GM19239 (cell line): ENCODE measurements at places on chromosomes 4 and X.

DNA sequence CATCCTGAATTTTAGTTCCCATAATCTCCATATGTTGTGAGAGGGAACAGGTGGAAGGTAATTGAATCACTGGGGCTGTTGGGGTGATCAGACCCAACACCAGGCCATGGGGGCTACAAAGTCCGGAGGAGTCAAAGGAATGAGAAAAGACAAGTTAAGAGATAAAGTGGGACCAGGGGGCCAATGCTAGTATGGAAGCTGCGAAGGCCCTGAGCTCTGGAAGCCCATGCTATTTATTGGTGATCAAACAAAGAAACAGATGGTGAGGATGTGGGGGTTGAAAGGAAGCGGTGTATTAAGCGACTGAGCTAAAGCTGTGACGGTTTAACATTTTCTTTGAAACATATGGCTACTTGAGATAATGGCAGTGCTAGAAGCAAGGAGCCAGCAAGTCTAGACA lies 132.8 kb downstream of the PDGFC start:
- no peak for DNase-seq

GRCh38 chrX:128634754-128635153 lies 582.6 kb upstream of the ACTRT1 start:
- DNase-seq: no peak

DNA sequence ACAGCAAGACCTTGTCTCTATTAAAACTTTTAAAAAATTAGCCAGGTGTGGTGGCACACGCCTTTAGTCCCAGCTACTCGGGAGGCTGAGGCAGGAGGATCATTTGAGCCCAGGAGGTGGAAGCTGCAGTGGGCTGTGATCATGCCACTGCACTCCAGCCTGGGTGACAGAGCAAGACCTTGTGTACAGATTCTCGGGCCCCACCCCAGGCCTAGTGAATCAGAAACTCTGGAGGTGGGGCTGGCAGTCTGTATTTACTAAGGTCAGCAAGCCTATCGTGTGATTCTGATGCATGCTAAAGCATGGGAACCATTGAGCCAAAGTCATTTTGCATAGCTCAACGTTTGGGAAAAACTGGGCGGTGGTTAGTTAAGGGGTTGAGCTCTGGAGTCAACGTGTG lies 3.5 kb downstream of the S100G start:
- no peak for DNase-seq

DNA sequence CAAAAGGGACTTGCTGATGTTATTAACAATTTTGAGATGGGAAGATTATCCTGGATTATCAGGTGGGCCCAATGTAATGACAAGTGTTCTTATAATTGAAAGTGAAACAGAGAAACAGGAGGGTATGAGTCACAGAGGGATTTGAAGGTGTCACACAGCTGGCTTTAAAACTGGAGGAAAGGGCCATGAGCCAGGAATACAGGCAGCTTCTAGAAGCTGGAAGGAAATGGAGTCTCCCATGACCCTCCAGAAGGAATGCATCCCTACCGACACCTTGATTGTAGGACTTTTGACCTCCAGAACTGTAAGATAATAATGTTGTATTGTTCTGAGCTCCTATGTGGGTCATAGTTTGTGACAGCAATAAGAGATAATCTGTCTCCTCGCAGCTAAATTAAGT lies 98.0 kb upstream of the STIM2 start:
- no peak for DNase-seq

- no peak for DNase-seq
These were observed 90.8 kb downstream of the SHOX start for GRCh38 chrX:721354-721753.

GRCh38 chrX:31266203-31267076 lies 194.6 kb upstream of the FTHL17 start:
- peak; percentile 32 for DNase-seq

GRCh38 chrX:117985241-117985640 lies 131.4 kb downstream of the KLHL13 start:
- DNase-seq: no peak

GRCh38 chr4:140719022-140719421 lies 37.2 kb downstream of the TBC1D9 start:
- no peak for DNase-seq

GRCh38 chr4:30716681-30717207 lies 3.4 kb upstream of the PCDH7 start:
- no peak for DNase-seq

GRCh38 chrX:40088299-40088625 lies 9.5 kb downstream of the BCOR start:
- no peak for DNase-seq

DNA sequence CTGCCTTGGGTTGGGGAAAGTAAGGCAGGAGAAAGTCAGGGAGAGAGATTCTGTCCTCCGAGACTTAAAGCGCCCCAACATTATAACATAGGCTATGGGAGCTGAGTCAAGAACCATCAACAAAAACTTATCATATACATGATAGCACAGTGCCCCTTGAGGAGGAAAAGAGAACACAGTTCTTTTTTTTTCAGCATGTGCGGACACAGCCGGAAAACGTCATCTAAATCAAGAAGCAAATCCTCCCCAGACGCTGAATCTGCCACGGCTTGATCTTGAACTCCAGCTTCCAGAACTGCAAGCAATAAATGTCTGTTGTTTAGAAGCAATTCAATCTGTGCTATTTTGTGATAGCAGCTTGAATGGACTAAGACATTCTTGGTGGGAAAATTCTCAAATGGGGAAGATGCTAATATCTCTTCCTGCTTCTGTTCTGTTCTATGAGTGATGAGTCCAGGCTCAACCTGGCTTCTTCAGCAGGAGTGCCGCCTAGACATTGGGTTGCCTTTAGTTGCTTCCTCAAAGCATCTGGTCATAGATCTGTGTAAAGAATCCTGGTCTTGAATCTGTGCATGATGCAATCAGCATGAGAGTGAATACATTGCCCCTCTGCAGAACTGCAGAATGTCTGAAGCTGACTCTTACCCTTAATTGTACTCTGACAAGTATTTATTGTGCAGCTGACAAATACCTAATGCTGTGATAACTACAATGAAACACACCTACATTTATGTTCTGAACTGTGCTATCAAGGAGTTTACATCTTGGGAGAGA lies 549.8 kb upstream of the PRKX start:
- DNase-seq: no peak

GRCh38 chr4:119851649-119852048 lies 215.0 kb downstream of the MAD2L1 start:
- no peak for DNase-seq

DNA sequence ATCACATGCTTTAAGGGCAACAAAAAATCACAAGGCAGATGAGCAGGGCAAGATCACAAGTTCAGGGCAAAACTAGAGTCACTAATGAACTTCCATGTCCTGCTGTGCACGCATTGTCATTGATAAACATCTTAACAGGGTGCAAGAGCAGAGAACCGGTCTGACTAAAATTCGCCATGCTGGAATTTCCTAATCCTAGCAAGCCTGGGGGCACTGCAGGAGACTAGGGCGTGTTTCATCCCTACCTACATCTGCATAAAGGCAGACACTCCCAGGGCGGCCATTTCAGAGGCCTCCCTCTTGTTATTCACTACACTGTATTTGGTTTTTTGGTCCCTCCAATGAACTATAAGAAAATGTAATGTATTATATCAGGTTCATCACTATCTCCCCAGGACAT lies 203.6 kb downstream of the ARHGEF9 start:
- no peak for DNase-seq

DNA sequence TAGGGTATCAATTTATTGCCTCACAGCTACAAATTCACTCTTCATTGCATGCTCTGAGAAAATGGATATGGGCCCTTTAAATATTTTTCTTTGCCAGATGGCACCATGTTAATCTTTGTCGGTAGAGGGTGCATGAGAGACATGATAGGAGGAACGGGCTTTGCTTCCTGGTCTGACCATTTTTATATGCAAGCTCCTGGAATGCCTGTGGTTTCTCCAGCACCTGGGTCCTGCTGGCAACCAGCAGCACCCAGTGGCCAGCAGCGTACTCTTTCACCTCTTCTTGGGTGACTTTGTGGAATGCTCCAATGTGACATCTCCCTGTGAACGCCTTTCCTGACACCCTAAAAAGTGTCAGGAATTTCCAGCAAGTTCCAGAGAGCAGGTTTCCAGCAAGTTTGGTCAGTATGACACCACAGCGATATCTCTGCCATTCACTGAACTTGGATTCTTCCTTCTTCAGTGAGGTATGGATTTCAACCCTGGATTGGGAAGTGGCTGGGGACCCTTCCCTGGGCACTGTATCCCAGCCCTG lies 140.3 kb upstream of the PGRMC2 start:
- no peak for DNase-seq

GRCh38 chr4:6280365-6280996 lies 10.8 kb downstream of the WFS1 start:
- no peak for DNase-seq

DNA sequence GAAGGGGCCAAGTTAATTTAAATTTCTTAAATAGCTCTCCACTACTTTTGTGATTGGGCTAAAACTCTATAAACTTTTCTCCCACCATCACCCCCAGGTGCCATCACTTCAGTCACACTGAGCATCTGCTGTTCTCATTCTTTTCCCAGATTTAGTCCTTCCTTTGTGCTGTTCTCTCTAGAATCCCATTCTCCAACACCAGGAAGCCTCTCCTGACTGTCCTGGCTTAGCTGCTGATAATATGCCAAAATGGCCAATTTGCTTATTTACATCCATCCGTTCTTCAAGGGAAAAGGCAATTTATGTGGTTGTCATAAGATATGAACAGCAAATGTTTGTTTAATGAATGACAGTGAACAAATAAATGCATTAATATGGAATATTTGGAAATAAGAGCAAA lies 44.1 kb downstream of the FGFBP1 start:
- DNase-seq: no peak

GRCh38 chrX:68995780-68996551 lies 167.1 kb downstream of the EFNB1 start:
- no peak for DNase-seq

DNA sequence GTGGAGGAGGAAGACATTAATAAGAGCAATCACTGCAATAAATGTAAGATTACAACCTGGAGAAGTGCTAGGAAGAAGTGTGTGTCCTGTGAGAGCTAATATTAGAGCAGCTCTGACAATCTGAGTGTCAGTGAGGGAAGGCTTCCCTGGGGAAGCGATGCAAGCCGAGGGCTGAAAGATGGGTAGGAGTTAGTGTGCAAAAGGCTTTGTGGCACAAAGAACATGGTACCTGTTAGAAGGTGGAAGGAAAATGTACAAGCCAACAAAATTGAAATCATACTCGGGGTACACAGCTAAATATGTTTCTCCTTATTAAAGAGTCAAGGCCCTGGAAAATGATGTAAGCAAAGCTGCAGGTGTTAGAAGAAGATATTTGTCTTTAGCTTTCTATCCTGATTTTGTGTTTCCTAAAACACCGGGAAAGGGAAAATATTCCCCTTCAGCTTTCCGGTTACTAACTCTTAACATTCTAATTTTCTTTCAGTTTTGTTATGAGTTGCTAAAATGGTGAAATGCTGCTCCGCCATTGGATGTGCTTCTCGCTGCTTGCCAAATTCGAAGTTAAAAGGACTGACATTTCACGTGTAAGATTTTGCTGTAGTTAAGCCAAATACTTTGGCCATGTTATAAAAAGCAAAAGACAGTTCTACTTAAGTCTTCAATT lies 808 bp downstream of the THAP6 start:
- no peak for DNase-seq

DNA sequence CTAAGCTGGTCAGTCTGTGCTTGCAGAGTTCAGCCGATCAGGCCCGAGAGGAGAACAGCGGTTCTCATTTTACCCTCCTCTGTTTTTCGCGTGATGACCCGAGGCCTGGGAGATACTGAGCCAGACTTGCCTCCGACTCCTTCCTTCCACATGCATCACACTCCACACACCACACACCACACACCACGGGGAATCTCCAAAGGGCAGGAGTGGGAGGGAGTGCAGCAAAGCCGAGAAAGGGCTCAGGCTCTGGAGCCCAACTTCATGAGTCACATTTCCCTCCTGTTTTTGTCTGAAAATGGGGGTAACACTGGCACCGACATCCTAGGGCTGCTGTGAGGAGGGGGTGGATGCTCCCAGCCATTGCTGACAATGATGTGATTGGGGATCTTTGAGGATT lies 38.9 kb downstream of the TKTL1 start:
- no peak for DNase-seq

DNA sequence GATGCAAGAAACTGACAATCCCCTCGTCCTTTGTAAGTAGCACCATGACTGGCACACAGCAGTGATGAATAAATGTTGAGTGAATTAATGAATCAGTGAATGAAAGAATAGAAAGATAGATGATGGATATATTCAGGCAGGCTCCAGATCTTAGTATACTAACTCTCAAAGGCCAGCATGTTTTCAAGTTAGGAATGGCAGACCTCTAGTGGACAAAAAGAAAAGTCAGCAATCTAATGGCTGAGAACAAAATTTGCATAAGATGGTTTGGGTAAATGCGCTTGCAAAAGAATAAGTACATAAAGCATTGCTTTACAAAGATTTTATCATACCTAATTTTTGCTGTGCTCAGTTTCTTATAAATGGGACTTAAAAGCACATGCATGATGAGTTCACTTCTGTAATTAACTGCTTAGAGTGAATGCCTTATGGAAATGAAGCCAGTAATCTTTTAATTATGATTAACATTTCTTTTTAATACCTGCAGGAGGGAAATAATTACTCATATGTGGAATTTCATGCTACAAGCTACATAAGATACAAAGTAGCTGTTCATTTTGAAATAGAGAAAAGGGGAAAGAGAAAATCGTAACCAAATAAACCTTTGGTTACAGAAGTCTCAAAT lies 126.9 kb upstream of the GPRIN3 start:
- DNase-seq: no peak

- DNase-seq: no peak
These were observed 57.2 kb upstream of the NPNT start for GRCh38 chr4:105838082-105838481.

- peak; percentile 2 for DNase-seq
These were observed 55.1 kb upstream of the PGAM4 start for GRCh38 chrX:78024349-78025059.

DNA sequence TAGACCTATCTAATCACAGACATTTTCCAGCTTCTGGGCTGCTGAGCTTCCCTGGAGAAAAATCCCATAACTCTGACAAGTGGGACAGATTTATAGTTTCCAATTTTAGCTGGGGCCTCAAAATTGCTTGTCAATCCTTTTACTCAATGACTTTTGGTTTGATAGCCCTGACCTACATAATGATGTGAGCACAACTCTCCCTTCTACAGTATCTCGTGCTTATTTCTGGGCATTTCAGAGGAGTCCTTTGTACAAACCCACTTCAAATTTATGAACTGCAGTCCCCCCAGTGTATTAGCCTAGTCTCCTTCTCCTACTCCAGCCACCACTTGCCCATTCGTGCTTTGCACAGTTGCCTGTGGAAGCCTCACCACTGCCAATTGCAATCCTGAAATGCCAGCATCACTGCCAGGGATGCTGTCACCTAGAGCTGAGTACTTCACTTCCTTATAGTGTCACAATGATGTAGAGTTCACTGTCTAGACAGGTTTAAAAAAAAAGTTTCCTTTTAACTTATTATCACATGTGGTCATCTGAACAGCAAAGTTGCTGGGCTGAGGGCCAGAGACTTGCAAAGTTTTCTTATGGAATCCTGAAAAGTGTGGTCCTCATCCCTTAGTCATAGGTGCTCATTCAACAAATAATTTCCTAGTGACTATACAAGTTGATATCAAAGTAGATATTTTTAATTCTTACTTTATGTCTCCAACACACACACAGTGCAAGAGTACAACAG lies 21.2 kb downstream of the TRAM1L1 start:
- DNase-seq: no peak

- peak; percentile 63 for DNase-seq
These were observed at the start of gene BDH2 for GRCh38 chr4:103099691-103100392. BDH2 (minus strand) TSS chr4:103099834; CDS start chr4:103096254, 3,580 bp downstream.

- no peak for DNase-seq
These were observed 44.3 kb upstream of the HCCS start for GRCh38 chrX:11066812-11067211.
